Activated T-cell treated with anti-CD3 and anti-CD28 coated beads for 24 hours (primary cell): ENCODE measurements at places on chromosomes 6 and 20.

DNA sequence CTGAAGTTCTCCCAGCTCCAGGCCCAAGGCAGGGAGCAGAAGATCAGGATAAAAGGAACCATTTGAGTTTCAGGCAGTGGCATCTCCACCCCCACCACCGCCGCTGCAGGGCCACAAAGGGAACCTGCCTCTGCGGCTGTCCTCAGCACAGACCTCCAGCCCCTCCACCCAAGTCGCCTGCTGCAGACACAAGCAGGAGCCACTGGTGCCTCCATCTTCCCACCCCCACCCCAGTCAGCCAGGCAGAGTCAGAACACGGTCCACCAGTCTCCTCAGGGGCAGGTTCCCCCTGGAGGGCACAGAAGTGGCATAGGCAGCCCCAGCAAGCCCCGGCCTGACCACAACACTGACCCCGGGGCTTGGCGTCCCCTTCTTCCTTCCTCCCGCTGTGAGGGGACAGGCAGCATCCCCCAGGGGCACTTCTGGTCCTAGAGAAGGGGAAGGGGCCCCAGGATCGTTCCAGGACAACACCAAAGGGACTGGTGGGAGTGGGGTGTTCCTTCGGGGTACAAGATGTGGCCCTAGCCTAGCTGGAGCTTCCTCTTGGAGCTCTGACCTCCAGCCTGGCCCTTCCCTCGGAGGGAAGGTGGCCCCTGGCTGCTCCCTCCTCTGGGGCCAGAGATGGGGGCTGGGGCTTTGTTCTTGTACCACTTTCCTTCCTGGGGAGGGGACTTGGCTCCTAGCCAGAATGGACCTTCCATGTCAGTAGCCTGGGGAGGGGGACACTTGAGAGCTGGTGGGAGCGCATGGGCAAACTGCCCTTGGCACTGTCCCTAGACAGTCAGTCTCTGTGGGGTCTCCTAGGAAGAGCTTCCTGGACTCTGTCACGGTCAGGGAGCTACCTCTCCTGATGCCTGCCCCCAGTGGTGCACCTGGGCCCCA is 36.0 kb downstream of the YTHDF1 start:
- DNase-seq, result no peak

GRCh38 chr6:155077784-155078183 is 82.7 kb downstream of the TIAM2 start:
- no peak for DNase-seq

DNA sequence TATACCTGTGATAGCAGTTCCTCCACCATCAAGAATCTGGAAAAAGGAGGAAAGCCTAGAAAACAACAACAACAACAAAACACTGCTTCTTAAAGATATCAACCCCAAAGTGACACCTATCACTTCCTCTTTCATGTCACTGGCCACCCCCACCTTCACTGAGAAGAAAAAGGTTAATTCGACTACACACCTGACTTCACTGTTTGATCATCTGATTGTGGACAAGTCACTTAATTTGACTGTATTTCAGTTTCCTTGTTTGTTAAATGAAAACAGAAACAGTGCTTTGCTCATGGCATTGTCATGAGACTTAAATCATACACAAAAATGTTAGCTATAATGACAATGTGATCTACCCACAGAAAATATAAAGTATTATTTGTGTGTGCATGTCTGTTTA is 280.6 kb upstream of the SULF2 start:
- DNase-seq, result no peak

DNA sequence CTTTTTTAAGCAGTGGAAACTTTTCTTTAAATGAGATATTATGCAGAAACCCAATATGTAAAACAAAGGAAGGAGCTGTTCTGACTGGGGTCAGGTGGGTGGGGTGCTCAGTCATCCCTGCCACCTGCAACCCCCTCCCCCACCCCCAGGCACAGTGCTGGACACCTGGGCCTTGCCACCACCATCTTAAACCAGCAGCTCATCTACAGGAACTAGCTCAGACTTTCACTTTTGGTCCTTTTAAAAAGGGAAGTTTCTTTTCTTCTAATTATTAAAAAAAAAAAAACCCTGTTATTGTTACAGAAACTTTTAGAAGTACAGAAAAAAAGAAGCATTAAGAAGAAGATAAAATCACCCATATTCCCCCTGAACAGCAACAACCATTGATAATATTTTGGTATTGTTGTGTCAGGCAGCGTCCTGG is 37.1 kb downstream of the PPP1R16B start:
- peak; percentile 69 for DNase-seq

DNA sequence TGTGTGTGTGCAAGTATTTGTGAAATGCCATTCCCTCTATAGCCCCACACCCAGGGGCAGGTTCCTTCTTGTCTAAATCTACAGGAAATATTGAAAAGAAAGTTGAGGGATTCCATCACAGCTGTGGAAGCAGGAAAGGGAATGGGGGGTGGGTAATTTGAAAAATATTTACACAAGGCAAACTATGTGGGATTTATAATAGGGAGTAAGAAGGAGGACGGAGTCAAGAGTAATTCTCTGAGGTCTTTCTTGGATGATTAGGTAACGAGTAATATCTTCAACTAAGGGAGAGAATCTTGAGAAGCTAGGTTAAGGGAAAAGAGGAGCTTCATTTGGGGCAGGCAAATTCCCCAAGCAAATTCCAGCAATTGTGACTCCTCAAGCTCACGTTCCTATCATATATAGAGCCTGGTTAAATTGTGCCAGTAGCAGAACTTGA is 113.5 kb upstream of the SGK1 start:
- DNase-seq, result no peak

GRCh38 chr6:152634773-152635172 is 2.4 kb downstream of the SYNE1 start:
- no peak for DNase-seq

DNA sequence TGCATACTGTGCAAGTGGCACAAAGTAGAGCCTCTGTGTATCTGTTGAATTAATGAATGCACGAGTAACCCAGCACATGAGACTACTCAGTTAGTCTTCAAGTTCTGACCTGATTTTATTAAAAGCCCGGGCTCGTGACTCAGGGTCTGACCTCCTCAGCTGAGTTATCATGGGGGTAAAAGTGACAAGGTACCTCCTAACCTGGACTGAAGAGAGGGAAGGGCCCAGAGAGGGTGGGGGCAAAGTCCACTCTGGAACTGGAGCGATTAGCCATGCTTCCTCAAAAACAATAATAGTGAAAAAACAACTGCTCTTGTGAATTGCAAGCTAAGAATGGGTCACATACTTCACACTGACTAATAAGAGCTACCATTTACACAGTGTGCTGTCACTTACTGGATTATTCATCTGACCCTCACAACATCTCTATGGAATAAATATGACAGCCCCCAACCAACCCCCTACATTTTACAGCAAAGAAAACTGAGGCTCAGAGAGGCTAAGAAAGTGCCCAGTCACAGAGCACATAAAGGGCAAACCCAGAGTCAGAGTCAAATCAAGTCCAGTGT is 26.7 kb downstream of the TRERF1 start:
- no peak for DNase-seq

DNA sequence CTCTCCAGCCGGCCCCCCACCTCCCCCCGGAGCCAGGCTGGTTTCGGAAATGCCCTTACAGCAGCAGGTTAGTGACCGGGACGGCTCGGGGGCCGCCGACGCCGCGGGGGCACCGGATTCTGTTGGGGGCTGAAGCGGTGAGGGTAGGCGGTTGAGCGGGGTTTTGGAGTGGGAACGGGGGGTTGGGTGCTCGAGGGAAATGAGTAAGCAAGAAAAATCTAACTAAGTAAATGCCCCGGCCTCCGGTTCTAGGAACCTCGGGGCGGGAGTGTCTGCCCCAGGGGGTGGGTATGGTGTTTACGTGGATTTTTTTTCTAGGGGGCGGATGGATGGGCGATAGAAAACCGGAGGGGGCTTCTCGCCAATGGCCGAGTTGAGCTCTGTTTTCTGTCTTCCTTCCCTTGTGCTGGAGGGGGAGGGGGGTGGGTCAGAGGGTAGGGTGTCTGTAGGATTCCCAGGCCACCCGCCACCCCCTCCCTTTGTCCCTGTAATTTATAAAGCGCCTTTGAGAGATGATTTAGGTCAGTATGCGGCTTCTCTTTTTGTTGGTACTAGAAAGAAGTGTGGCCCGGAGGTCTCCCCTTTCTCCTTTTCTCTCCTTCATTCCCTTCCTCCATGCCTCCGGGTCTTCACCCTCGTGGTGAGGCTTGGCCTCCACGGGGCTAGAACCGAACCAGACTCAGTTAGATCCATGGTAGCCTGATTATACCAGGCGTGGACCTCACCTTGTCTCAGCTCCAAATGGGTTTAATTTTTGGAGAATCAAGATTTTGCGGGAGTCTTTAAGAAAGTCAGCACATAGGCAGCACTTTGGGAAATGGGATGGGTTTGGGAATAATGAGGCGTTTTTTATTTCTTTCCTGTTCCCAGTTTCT is 2.3 kb downstream of the E2F3 start:
- peak; percentile 70 for DNase-seq

DNA sequence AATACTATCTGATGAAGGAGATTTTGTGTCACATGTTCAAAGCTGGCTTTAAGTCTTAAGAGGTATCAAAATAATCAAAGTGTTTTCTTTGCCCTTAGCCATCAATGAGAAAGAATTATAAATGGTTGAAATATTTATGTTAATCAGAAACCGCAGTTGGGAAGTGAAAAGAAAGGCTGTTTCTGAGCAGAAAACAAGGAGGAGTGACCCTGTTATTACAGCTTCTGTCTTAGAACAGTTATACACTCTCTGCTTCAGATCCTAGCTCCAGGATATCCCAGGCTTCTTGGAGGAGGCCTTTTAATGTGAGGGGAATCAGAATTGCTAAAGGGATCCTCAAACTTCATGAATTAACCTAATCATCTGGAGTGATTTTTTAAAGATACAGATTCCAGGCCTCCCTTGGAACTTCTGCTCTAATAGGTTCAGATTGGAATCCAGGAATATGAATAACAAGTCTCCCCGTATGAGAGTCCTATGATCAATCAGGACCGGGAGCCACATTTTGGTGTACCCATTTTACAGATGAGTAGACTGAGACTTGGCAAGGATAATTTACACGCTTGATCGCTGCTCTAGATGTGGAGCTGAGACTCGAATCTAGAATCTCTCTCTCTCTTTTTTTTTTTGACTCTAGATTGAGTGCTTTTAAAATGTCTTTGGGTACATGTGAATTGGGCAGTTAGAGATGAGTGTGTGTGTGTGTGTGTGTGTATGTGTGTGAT is 50.8 kb upstream of the JAG1 start:
- DNase-seq, result no peak
